ENCODE measurements at places on chromosomes 12 and 14.
A peak's percentile ranks its signal among the peaks of the same experiment; 100 is the strongest.

DNA sequence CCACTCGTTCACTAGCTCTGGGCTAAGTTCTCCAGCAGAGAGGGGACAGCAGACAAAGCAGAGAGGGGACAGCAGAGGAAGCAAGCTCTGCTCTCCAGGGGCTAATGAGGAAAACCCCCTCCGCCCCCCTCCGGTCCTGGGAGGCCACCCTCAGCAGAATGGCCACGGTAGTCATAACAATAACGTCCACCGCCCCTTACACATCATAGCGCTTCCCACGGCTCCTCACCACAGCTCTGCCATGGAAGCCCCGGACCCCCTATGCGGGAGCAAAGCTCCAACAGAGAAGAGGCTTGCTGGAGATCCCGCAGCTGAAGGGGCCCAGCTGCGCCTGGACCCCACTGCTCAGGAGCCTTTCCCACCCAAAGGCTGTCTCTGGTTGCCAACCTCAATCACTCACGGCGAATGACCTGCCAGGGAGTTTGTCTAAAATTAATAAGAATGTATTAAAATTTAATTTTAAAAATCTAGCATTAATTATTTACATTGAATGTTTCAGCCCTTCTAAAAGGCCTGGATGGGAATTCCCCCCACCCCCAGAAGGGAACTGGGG, 17.4 kb downstream of the BEGAIN start:
- DNase-seq, result no peak

DNA sequence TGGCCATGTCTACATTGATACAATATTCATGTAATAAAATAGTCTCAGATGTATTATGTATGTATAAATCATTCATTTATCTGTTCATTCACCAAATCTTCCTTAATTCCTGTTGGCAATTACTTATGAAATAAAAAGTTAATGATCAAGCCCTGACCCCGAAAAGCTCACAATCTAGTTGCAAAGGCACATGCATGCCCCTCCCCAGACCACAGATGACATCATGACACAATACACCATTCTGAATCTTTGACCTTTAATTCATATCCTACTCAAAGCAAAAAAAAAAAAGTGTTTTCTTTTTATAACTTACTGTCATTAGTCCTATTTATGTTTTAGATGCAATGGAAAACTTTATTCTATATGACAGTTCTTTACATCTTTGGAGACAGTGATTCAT, 346.9 kb downstream of the PRKD1 start:
- no peak for DNase-seq

DNA sequence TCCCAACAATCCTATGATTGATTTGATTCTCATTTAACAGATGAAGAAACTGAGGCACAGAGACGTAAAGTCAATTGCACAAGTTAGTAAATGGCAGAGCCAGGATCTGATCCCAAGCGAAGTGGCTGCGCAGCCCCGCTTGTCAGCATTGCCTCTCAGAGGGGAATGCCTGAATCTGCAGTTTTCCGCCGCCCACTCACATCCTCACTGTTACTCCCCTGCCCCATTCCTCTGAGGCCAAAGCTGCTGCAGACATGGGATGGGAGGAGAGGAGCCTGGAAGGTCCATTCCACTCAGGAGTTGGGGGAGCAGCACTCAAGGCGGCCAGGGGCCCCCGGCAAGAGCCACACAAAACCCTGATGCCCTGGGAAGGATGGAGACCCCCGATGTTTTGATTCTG, 1.0 kb downstream of the NRIP2 start:
- DNase-seq, result no peak

DNA sequence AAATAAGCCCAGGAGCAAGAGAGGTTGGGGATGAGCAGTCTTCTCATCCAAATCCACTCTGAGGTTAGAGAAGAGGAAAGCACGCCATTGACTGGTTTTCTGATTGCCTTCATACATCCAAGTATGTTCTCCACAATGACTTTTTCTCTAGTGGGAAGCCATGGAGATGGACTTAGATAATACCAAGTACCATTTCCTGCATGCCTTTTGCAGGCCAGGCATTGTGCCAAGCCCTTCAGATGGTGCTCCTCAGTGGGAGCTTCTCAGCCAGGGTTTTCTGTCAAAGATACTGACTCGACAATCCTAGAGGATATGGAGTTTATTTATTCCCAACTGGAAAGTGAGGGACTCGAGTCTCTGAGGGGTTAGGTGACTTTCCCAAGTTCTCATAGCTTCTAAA, 218.0 kb downstream of the ZFP36L1 start:
- no peak for DNase-seq

DNA sequence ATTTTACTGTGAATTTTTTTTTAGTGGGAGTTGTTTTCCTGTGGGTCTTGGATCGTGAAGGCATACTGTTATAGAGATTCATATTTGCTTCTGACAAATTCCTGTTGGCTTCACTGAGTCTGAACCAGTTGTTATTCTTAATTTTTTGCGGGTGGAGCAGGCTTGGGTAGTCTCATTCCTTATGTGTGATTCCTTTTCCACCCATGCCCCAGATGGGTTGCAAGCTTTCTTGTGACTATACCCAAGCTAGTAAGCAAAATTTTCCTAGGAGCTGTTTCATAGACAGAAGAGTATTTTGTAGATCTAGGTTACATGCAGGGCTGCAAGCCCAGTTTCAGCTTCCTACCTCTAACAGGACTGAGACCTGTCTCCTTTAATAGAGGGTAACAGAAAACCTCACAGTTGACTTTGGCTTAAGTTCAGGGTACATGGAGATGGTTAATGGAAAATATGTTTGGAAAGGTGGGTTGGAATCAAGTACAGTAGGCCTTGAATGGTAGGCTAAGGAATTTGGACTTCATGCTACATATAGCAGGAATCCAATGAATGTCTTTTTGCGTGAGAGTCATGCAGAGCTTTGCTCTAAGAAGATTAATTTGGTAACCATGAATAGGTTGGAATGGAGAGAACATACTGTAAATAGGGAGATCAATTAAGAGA, 29.0 kb downstream of the TRMT5 start:
- no peak for DNase-seq

GRCh38 chr12:131105736-131106348, 152.1 kb downstream of the ADGRD1 start:
- no peak for DNase-seq

GRCh38 chr14:34070917-34071407, 120.1 kb upstream of the EGLN3 start:
- DNase-seq, result no peak

- DNase-seq, result peak; percentile 3
These were observed 193.8 kb downstream of the SYT1 start for GRCh38 chr12:79058342-79058741.

GRCh38 chr14:100434911-100435438, 111.8 kb downstream of the SLC25A47 start:
- no peak for DNase-seq

- no peak for DNase-seq
These were observed 13.5 kb upstream of the FAM177A1 start for GRCh38 chr14:35032562-35032961.

- DNase-seq, result peak; percentile 34
These were observed 7.4 kb downstream of the RAN start for GRCh38 chr12:130879212-130879686.

DNA sequence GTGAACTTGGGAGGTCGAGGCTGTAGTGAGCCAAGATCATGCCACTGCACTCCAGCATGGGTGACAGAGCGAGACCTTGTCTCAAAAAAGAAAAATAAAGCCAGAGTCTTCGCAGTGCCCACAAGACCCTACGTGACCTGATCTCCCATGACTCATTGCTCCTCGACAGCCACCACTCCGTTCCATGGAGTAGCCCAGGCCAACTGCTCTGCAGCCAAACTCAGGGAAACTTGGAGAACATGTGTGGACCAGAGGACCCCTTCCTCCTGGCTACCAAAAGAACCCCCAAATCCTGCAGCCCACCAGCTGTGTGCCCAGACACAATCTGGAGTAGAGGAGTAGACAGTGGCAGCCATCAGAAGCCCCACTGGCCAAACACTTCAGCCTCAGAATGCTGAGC, 32.1 kb upstream of the PPP2R5C start:
- DNase-seq, result no peak

DNA sequence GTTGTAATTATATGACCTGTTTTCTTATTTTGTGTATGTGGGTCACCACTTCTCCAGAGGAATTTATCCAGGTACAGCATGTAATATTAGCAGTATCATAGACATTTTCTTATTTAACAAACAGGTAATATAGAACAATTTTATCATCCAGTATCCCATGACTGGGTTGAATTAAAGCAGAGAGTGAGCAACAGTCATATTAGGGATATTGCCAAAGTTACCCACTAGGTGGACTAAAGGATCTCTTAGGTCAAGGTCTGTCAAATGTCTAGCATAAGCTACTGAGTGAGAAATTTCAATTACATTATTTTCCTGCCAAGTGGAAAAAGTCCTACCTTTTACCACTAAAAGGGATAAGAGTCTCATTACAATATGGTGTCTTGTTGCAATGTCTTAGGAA, 62.1 kb upstream of the TRIM9 start:
- no peak for DNase-seq

GRCh38 chr12:84561351-84561750, 351.2 kb downstream of the SLC6A15 start:
- DNase-seq, result no peak

- DNase-seq, result no peak
These were observed 248.6 kb upstream of the KRR1 start for GRCh38 chr12:75759842-75760572.

GRCh38 chr14:68634874-68635595, 157.8 kb downstream of the ZFP36L1 start:
- DNase-seq, result no peak

DNA sequence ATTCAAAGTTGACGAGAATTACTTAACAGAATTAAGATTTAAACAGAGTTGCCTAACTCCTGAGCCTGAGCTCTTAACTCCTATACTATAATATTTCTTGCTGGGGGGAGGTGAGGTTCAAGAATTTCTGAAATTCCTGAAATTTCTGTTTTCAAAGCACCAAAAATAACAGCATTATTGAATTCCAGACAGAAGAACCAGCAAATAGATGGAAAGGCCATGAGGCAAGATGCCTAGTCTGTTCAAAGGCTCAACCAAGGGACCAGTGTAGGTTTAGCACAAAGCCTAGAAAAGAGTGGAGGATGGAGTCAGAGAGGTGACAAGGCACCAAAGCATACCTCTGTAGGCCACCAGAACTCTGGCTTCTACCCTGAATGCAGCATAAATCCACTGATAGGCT, 76.4 kb downstream of the PPP1R12A start:
- no peak for DNase-seq

DNA sequence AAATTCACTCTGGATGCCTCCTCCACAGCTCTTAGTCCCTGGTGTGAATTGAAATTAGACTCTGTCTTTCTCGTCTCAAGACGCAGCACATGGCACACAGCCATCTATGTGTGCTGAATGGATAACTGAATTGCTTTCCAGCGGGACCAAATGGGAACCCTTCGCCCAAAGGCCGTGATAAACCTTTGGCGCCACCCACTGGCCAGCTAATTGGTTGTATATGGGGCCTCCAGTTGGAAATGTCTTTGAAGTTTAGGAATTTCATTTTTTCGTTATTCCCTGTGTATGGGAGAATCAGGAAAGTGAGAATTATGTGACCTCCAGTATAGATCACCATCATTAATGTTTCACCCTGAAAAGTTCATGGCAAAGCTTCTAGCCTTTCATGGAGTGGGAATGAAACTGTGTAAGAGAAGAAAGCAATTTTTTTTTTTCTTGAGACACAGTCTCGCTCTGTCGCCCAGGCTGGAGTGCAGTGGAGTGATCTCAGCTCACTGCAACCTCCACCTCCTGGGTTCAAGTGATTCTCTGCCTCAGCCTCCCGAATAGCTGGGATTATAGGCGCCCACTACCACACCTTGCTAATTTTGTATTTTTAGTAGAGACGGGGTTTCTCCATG, 9.8 kb upstream of the HSP90AA1 start:
- peak; percentile 84 for DNase-seq

- no peak for DNase-seq
These were observed 386.3 kb upstream of the TBX3 start for GRCh38 chr12:115070313-115070712.

DNA sequence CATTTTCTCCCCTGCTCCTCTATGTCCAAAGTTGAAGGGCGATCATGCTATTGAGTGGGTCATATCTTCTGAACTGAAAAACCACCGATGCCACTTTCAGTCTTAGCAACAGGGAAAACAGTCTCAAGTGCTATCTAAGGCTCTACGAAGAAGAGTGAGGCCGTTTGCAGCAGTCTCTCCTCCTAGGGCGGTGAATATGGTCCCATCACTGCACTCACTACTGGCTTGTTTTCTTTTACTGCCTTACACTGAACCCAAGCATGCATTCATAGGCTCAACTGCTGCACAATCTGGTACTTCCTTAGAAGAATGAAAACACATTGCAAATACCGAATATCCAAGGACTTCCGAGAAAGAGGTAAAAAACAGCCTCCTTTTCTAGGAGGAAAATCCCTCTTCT, 92.1 kb downstream of the DNAH10 start:
- DNase-seq, result no peak

DNA sequence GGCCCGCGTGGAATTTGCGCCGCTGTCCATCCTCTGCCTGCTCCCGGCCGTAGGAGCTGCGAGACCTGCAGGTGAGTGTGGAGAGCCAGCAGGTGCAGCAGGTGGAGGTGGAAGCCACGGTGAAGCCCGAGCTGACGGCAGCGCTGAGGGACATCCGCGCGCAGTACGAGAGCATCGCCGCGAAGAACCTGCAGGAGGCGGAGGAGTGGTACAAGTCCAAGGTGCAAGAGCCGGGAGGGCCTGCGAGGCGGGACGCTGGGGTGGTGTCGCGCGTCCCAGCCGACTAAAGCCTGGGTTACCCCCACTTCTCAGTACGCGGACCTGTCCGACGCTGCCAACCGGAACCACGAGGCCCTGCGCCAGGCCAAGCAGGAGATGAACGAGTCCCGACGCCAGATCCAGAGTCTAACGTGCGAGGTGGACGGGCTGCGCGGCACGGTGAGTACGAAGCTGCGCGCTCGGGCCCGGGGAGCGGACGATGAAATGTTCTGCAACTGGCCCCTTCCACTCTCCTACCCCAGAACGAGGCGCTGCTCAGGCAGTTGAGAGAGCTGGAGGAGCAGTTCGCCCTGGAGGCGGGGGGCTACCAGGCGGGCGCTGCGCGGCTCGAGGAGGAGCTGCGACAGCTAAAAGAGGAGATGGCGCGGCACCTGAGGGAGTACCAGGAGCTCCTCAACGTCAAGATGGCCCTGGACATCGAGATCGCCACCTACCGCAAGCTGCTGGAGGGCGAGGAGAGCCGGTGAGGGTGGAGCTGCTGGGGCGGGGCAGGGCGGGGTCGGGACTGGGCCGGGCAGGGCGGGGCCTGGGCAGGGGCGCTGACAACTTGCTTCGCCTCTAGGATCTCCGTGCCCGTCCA, 2.1 kb downstream of the PRPH start:
- DNase-seq, result peak; percentile 69

DNA sequence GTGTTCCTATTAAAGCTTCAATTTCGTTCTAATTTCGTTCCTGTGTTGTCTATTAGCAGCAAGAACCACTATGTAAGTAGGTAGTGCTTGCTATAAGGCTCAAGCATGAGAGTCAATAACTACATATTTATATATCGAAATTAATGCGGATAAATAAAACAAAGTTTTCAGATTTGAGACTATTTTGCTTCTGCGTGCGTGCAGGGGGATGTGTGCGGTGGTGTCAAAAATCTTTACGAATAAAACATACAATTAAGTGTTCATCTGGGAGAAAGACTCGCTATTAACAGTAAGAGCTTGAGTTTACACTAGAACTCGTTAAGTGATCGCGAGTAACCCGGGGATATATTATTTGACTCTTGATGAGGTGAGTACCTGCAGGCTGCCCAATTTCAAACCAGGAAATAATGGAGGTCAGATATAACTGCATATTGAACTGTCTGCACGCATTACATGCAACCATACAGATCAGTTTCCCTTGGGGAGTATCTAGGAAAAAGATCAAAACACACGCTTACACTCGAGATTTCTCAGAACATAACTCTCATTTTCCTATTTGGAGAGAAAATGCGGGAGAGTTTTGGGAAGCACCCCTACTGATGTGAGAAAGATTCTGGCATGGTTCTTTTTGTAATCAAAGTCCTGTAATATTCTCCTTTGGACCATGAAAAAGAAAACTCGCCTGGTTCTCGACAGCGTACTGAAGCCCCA, 813 bp downstream of the TWF1 start:
- no peak for DNase-seq

Measured in ELF-1 (cell line).